PC-9 (cell line): ENCODE measurements at places on chromosomes 16 and 17. TPM values are rescaled to one million over a fixed set of nuclear protein-coding genes. Genes with fewer than 3 reads are reported as not detected.

The APOH gene
- not detected in 2 replicates for total RNA-seq

The NHLRC4 gene
- total RNA-seq, result not detected in 2 replicates

The PHOSPHO1 gene
- total RNA-seq, result not detected in 2 replicates

The ZP2 gene
- total RNA-seq, result not detected in 2 replicates

The BICDL2 gene
- 57.9 and 68.7 TPM in 2 replicates for total RNA-seq

The MT4 gene
- not detected in 2 replicates for total RNA-seq

The HSD11B2 gene
- total RNA-seq, result 5.0 and 5.3 TPM in 2 replicates

- peak; percentile 82 for DNase-seq
Observed at GRCh38 chr17:62761884-62762283, 46.2 kb downstream of the MARCHF10 start.

GRCh38 chr16:1960665-1961630 lies 1.6 kb downstream of the NDUFB10 start:
- DNase-seq, result no peak

DNA sequence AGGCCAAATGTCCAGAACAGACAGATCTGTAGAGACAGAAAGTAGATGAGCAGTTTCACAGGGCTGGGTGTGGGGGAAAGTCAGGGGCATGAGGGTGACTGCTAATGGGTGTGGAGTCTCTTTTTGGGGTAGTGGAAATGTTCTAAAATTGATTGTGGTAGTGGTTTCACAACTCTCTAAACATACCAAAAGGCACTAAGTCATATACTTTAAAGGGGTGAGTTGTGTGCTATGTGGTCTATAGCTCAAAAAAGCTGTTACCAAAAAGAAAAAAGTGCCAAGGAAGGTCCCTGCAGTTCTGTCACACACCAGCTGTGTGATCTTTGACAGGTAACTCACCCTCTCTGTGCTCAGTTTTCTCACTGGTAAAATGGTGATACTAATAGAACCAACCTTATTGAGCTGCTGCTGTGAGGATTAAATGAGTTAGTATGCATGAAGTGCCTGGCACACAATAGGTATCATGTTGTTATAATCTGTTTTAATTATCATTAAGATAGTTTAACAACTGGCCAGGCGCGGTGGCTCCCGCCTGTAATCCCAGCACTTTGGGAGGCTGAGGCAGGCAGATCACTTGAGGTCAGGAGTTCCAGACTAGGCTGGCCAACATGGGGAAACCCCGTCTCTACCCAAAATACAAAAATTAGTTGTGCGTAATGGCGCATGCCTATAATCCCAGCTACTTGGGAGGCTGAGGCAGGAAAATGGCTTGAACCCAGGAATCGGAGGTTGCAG lies 10.3 kb downstream of the ITGAX start:
- DNase-seq, result no peak

GRCh38 chr16:89187032-89187769 lies 13.1 kb downstream of the SLC22A31 start:
- DNase-seq, result peak; percentile 50

DNA sequence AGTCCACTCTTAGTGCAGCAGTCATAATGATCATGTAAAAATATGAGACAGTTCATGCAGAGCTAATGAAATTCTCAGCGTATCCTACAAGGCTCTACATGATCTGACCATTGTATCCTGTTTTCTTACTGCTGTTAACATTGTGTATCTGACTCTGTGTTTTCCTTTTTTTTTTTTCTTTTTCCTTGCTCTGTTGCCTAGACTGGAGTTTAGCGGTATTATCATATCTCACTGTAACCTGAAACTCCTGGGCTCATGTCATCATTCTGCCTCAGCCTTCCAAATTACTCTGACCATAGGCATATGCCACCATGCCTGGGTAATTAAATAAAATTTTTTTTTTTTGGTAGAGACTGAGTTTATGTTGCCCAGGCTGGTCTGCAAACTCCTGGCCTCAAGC lies 12.1 kb downstream of the DUS2 start:
- no peak for DNase-seq

GRCh38 chr17:46163929-46164594 lies 29.2 kb downstream of the KANSL1 start:
- DNase-seq, result no peak

DNA sequence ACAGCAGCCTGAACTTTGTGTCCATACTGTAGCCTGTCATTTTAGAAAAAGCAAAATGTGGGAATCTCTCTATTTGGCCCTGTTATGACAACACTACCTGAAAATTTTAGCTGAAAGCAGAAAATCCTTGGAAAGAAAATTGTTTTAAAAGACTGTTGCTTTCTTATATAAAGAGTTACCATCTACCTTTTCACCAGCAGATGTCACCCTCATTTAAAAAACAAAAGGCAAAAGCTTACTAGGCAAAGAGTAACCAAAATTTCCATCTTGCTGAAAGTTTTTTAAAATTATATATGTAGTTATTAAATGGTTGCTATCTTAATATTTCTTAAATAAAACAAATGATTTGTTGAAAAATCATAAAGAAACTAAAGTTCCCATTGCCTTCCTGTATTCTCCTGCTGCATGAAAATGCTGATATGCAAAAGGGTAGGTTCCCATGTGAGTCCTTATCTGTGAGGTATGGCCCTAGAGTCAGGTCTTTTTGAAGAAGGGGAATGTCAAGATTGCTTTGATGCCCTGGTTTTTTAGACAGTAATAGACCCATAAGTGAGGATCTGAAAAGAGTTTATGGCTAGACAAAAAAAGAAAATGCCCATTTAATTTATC lies 61.0 kb downstream of the TNRC6C start:
- DNase-seq, result no peak

- DNase-seq, result no peak
Observed at GRCh38 chr16:14389359-14389758, 240.7 kb downstream of the PARN start.

- DNase-seq, result no peak
Observed at GRCh38 chr17:32288615-32289014, 23.0 kb downstream of the RHBDL3 start.

- no peak for DNase-seq
Observed at GRCh38 chr16:87372305-87372704, 11.3 kb downstream of the FBXO31 start.

DNA sequence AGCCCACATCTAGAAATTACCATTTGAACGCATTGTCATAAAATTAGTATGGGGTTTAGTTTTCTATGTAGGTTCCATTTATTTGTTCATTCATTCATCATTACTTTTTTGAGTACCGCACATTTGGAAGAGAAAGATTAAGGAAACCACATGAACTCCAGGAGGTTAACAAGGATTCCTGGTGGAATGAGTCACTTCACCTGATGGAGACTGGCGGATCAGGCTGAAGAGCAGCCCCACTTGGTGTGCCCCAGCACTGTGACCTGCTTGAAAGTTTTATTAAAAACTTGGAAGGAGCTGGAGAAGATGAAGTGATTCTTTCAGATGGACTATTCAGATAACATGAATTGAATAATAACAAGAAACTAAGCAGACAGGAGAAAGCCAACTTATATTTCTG lies 293.6 kb upstream of the CDH11 start:
- no peak for DNase-seq

DNA sequence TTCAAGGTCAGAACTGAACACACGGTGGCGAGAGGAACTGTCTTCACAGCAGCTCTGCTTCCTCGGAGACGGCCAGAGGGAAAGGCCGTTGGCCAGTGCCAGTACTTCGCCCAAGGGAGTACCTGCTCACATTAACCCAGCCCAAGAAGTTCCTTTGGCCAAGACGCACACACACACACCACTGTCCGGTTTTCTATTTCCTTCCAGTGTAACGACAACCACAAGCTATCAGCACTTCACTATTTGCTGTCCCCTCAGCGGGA lies 744 bp upstream of the GGNBP2 start:
- DNase-seq, result peak; percentile 35

DNA sequence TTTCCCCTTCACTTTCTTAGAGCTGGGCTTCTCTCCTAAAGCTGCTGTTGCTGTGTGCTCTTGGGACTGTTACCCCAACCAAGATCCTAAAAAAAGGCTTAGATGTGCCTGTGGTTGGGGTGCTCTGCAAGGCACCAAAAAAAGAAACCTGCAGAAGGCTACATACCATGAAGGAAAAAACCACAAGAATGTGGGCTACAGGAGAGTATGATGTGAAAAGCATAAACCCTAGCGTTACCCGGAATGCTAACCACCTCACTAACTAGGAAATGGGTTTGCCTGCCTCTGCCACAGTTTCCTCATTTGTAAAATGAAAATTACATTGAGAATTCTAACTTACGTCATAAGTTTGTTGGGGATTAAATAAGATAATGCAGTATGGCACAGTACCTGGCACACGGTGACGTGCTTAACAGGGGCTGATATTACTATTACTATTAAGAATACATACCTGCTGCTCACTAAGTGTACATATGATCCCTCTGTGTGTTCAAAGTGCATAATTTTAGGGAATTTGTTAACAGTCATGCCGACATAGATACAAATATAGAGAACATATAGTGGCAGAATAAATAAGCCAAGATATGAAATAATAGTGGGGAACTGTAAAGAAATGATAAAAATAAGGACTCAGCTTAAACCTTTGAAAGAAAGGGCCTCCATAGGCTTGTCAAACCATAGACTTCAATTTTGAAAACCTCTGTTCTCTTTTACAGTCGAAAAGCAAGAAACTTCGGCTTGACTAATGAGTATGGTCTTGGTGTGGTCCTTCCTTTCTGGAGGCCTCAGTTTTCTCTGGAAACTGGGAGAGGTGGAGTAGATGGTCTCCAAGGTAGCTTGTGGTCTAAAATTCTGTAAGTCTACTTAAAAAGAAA lies 177.8 kb upstream of the TBX2 start:
- DNase-seq, result no peak

DNA sequence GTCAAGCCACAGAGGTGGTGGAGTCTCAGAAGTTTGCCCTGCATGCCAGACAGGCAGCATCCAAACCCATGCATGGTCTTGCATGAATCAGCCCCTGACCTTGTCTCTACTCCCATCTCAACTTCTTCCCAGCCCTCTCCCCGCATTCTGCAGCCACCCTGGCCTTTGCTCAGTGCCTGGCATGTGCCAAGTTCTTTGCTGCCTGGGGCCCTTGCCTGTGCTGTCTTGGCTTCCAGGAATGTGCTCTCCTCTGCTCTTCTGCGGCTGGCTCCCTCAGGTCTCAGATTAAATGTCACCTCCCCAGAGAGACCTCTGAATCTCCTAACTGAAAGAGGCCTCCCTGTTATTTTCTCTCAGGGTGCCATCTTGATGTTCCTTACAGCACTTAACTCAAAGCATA lies 17.6 kb downstream of the DRC3 start:
- DNase-seq, result peak; percentile 88

- no peak for DNase-seq
Observed at GRCh38 chr17:49359990-49360795, 1.9 kb downstream of the ZNF652 start.

DNA sequence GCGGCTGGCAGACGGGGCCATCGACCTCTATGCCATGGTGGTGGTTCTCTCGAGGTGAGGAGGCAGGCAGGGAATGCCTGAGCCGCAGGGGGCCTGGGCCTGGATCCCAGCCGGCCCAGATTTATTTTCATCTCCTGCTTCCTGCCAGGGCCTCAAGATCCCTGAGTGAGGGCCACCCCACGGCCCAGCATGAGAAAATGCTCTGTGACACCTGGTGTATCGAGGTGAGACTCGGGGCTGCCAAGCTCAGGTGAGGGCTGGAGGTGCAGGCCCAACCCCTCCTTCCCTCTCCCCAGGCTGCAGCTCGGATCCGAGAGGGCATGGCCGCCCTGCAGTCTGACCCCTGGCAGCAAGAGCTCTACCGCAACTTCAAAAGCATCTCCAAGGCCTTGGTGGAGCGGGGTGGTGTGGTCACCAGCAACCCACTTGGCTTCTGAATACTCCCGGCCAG lies 4.9 kb downstream of the ACADVL start:
- no peak for DNase-seq

DNA sequence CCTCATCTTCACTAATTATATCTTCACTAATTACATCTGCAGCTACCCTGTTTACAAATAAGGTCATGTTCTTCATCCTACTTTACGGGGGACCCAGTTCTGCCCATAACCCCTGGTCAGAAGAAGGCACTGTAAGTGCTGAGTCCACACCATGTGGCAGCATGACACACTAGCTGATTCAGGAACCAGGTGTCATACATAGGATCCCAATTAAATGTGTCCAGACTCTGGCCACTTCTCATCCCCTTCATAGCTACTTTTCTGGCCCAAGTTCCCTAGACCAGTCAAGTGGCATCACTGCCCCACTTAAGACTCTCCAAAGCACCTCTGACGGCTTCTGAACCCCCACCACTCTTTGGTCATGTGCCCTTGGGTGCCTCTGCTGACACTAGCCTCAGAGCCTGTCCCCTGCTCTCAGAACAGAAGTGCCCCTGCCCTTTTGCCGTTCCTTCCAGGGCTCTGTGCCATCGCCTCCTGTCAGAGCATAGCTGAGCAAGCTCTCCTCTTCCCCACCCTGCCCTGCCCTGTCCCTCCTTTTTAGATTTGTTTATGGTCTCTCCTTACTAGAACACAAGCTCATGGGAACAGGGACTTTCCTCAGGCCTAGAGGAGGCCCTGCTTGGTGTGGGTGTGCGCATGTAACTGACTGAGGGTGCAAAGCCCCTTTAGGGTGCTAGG lies 61.1 kb downstream of the B9D1 start:
- no peak for DNase-seq

GRCh38 chr16:81568749-81569087 lies 124.1 kb downstream of the CMIP start:
- peak; percentile 36 for DNase-seq

GRCh38 chr17:15092762-15093161 lies 172.4 kb downstream of the PMP22 start:
- no peak for DNase-seq

DNA sequence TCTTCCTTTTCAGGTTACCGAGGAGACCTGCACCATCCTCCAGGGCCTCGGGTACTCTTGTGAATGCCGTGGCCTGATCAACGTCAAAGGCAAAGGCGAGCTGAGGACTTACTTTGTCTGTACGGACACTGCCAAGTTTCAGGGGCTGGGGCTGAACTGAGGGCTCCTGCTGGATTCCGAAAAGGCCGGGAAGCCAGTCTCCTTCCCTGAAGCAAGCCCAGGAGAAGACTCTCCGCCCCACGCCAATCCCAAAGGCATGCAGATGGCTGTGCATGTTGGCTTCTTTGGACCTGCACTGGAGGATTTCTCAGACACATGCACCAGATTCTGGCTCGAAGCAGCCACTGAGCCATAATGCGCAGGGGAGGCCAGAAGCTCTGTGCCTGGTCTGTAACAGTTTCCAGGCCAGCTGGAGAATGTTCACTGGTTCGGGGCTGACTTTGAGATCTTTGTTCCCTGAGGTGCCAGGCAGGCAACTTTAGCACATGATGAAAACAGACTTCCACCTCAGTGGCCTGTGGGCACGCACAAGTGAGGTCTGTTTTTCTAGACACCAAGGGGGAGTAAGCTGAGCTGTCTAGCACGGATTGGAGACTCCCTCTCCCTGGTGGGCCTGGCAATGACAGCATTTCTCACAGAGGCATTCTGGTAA lies 49.1 kb downstream of the ADCY7 start:
- DNase-seq, result no peak

GRCh38 chr17:19702217-19702641 lies 14.2 kb downstream of the SLC47A2 start:
- DNase-seq, result no peak

- no peak for DNase-seq
Observed at GRCh38 chr16:53680756-53681155, 22.9 kb downstream of the RPGRIP1L start.

DNA sequence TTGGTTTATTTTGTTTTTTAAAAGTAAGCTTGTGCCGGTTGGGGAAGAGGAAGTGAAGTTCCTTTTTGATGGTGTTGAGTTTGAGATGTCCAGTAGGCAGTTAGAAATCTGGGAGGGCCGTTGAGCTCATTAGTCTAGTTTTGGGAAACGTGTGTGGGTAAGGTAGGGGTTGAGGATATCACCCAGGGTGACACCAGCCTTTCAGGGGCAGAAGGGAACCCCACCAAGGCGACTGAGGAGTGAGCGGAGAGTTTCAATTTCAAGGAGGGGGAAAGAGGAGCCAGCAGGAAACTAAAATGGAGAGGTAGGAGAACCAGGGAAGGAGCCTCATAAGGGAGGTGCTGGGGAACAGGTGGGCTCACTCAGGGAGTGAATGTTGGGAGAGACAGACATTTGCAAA lies 22.7 kb downstream of the HAPSTR1 start:
- no peak for DNase-seq
